ENCODE measurements at places on chromosomes 5 and 9.

DNA sequence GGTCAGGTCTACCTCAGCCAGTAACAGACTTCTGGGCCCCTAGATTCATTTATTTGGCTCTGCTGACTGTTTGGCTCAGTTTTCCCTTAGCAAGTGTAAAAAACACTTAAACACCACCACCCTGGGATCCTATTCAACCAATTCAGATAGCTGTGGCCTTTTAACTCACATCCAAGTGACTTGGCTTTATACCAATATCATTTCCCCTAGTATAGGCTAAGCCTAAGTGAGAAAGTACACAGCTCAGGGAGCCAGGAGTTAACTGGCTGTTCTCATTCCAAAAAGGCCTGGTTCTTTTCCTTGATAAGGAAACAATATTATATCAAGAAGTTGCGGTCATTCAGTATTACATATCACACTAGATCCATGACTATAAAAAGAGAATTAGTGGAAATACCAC lies 163.5 kb downstream of the ARL15 start:
- no peak overlapping the region for H3K27ac ChIP-seq
- no peaks in the 10 kb centered on the region for H3K4me1 ChIP-seq
- no peak overlapping the region for H3K4me3 ChIP-seq
- no peaks in the 10 kb centered on the region for H3K27me3 ChIP-seq

DNA sequence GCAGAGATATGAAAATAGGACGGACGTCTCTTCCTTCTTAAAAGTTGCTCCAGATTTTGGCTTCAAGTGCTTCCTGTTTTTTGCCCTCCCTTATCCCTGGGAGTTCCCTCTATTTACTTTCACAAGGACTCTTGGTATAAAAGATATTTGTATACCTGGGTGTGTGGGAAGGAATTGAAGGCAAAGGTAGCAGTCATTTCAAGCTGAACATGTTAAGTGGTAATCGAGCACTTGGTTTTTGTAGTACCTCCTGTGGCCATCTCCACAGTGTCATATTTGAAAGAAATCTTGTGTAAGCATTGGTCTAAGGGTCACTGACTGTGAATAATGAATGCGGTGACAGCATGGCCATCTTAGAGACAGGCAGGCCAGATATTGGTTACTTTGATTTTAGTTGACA lies 593.6 kb downstream of the MTRR start:
- H3K27me3 ChIP-seq: no peaks in the 10 kb centered on the region
- no peak overlapping the region for H3K27ac ChIP-seq
- H3K36me3 ChIP-seq: peaks cover 5% of the 10 kb centered on the region
- no peak overlapping the region for H3K4me3 ChIP-seq
- peaks cover 10% of the 10 kb centered on the region for H3K4me1 ChIP-seq

DNA sequence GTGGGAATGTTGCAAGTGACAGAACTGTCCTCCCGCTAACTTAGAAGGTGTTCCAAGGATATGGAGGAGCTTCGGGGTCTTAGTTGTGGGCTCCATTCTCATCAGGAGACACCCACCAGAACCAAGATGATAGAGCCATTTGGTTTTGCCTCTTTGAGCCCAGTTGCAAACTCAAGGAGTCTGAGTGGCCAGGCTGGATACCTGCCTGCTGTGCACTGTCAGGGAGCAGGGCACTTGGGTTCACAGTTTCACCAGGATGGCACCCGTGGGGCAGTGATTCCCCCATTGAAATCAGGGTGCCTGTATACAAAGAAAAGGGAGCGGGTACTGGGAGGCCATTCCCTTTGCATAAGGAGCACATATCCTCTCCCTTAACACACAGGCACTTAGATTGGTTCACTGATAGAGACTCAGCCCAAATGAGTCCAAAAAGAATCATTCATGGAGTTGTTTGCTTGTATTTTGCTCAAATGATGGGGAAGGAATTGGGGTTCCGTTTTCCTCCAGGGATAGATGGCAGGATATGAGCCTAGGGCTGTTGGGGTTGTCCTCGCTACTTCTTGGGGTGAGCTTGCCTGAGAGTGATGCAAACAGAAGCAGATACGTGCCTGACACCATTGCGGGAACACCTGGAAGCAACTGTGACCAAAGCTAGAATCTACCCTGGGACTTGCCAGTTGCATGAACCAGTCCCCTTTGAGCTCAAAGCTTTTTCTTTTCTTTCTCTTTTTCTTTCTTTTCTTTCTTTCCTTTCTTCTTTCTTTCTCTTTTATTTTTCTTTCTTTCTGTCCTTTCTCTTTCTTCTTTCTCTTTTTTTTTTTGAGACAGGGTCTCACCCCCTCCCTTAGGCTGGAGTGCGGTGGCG lies 1.3 kb upstream of the PRR7 start:
- DNase-seq: no peak
- peaks cover 41% of the 10 kb centered on the region for H3K4me1 ChIP-seq
- peaks cover 24% of the 10 kb centered on the region for H3K36me3 ChIP-seq

- no peaks in the 10 kb centered on the region for H3K4me1 ChIP-seq
- no peak overlapping the region for H3K27ac ChIP-seq
- DNase-seq: no peak
- H3K36me3 ChIP-seq: no peaks in the 10 kb centered on the region
- H3K4me3 ChIP-seq: no peak overlapping the region
Measured at GRCh38 chr5:179211068-179211467, 134.2 kb downstream of the ADAMTS2 start.

DNA sequence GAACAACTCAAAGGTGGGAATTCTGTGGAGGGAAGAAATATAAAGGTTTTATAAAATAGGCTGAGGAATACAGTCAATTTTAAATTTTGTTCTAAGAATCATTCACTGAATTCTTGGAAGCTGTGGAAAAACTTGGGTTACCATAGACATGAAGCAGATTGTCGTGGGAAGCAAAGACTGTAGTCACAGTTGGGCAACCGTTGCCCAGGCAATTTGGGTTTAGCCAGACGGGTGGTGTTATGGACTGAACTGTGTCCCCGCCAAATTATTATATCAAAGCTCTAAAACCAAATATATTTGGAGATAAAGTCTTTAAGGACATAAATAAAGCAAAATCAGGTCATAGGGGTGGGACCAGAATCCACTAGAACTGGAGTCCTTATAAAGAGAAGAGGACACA lies 463.7 kb upstream of the CTNND2 start:
- H3K27ac ChIP-seq: no peak overlapping the region
- H3K27me3 ChIP-seq: no peaks in the 10 kb centered on the region
- no peaks in the 10 kb centered on the region for H3K36me3 ChIP-seq
- H3K4me1 ChIP-seq: no peaks in the 10 kb centered on the region
- no peak overlapping the region for H3K4me3 ChIP-seq

- no peak for DNase-seq
- H3K27me3 ChIP-seq: no peaks in the 10 kb centered on the region
- no peak overlapping the region for H3K4me3 ChIP-seq
- no peaks in the 10 kb centered on the region for H3K4me1 ChIP-seq
- no peaks in the 10 kb centered on the region for H3K36me3 ChIP-seq
Measured at GRCh38 chr5:149452007-149452664, 73.0 kb upstream of the IL17B start.

Measured in activated B cell treated with CpG ODN at 0.5 μM for 24 hours (primary cell).